ENCODE measurements at places on chromosomes 13 and 19. TPM values are rescaled to one million over a fixed set of nuclear protein-coding genes. Genes with fewer than 3 reads are reported as not detected.

LENG1 gene
- total RNA-seq: 5.7 TPM

- peak; percentile 49 for DNase-seq
Observed at GRCh38 chr19:31276831-31277230, 72.4 kb downstream of the TSHZ3 start.

DNA sequence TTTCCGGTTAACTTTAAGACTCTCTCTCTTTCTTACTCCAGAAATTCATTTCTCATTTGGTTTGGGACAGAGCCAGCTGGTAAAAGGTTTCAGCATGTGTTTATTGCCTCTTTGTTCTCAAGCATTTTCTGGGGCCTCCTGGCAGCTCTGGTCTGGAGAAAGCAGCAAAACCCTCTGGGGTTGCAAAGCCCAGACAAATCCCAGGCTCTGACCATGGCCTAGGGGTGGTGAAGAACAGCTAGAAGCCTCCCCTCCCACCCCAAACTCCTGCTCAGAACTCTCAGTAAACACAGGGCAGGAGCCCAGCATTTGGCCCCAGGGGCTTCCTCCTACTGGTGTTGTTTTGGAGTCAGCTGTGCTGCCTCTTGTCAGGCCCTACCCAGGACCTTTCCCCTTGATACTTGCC, 124.2 kb upstream of the SERP2 start:
- DNase-seq: no peak

- DNase-seq: no peak
Observed at GRCh38 chr13:35838356-35838755, 292.8 kb downstream of the DCLK1 start.

GRCh38 chr19:33096005-33096404, 15.0 kb downstream of the GPATCH1 start:
- DNase-seq: no peak

DNA sequence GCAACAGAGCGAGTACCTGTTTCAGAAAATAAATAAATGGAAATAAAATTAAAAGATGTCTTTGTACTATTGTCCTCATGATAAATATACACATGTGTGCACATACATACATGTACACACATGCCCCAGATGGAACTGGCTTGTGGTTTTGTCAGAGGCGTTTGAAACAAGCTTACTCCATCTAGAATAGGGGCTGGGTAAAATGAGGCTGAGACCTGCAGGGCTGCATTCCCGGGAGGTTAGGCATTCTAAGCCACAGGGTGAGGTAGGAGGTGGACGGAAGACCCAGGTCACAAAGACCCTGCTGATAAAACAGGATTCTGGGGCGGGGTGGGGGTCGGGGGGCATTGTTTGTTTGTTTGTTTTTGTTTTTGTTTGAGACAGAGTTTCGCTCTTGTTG, 8.1 kb upstream of the SIN3B start:
- no peak for DNase-seq

DNA sequence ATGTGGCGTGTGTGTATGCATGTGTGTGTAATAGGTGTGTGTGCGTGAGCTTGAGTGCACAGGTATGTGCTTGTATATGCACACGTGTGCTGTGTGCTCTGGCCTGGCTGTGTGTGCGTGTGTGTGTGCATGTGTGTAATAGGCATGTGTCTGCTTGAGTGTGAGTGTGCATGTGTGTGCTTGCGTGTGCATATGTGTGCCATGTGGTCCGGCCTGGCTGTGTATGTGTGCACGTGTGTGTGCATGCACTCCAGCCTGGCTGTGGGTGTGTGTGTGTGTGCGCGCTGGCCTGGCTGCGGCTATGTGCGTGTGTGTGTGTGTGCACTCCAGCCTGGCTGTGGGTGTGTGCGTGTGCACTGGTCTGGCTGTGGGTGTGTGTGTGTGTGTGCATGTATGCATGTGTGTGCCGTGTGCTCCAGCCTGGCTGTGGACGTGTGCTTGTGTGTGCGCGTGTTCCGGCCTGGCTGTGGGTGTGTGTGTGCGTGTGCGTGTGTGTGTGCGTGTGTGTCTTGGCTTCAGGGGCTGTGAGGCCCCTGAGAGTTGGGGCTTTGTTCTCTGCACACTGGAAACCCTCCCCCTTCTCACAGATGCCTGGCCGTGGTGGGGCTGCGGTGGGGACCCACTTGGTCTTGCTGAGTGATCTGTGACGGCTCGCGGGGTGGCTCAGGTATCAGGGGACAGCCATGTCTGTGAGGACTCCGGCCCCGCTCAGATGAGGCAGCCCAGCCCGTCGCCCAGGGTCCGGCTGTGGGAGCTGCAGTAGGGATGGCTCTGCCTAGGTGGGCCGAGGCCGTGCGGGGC, 8.2 kb downstream of the SPPL2B start:
- no peak for DNase-seq

GRCh38 chr19:58434217-58434616, 5.7 kb downstream of the ZNF132 start:
- no peak for DNase-seq

GRCh38 chr13:101845245-101846020, 393.0 kb downstream of the ITGBL1 start:
- DNase-seq: no peak

- no peak for DNase-seq
Observed at GRCh38 chr13:110359840-110360301, 52.8 kb downstream of the COL4A2 start.

DNA sequence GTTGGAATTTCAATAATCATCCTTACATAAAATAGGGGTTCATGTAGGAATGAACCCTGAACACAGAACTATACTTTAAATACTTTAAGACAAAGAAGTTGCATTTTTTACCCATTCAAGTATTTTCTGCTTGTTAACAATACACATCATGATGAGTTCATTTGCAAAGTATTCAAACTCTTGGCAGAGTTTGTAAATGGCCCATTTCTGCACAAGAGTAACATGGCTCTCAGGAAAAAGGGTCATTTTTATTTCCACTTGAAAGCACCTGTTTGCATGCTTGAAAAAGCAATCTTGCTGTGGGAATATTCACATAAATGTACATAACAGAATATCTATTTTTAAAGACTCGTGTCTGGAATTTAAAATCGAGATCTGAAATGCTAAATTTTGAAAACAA, 18.1 kb downstream of the ESD start:
- DNase-seq: no peak

GPR180 gene
- 6.6 TPM for total RNA-seq

DNA sequence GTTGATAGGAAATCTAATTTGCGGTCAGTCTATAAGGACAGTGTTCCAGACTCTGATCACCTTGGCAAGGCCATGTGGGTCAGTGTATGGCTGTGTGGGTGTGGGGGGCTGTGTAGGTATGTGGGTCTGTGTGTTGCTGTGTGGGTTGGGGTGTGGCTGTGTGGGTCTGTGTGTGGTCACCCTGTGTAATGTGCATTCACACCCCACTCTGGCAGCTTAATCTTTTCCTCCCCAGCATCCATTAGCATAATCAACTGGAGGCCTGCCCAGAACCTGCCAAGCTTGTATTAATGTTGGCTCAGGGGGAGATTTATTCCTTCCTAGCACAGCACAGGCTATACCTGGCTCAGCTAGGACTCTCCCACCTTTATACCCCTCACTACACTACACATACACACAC, 203.2 kb downstream of the TUBA3C start:
- DNase-seq: no peak

GRCh38 chr19:13082192-13083007, 20.3 kb downstream of the LYL1 start:
- DNase-seq: peak; percentile 69

GPR4 gene
- 10.6 TPM for total RNA-seq

GRCh38 chr13:108345016-108345415, 75.5 kb downstream of the TNFSF13B start:
- DNase-seq: no peak

PNMA8A gene
- total RNA-seq: 6.8 TPM

DNA sequence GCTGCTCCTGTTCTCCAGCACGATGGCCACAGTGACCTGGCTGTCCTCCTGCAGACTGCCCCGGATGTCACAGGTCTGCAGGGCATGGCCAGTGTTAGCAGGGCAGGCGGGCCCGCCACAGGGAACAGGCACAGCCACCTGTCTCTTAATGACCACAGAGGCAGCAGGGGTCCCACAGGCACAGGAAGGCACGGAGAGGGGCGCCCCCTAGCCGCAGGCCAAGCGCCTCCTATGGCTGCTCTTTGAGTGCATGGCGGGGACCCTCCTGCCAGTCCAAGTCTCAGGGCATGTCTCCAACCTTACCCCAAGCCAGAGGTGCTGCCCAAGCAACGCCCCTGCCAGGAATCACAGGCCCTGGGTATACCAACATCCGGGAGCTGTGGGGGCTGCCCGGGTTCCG, 14.1 kb downstream of the IZUMO4 start:
- no peak for DNase-seq

GRCh38 chr13:97367016-97367822, 66.8 kb upstream of the RAP2A start:
- no peak for DNase-seq

DNA sequence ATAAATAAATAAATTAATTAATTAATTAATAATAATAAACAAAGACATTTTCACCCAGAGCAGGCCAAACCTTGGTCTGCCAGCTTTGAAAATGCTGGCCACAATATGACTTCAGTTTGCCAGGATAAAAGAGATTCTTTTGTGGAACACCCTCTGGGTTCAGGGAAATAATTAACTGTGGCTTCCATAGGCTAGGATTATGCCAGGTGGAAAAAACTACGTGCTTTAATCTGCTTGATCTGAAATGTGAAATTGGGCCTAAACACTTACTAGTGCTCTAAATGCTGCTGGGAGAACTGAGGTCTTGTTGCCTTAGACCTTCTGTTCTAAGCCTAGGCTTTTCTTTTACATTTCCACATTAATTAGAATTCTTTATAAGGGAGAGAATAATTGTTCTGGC, 650.0 kb downstream of the DIAPH3 start:
- no peak for DNase-seq

- no peak for DNase-seq
Observed at GRCh38 chr13:43079392-43079931, 56.1 kb downstream of the DNAJC15 start.

DNA sequence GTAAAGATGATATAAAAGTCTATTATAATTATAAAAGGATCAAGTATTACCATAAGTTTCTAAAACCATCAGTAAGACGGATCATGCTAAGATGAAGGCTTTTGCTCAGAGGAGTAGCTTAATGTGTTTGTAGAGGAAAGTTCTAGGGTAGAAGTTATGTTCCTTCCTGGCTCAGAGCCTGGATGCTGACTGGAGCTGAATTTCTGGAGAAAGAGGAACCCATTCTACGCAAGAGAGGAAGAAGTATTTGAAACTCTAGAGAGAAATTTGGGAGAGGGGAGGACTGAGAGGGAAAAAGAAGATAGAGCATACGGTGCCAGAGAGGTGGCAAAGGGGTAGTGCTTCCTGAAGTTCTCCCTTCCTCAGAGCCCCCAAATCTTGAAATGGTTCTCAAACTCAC, 51.4 kb upstream of the SGCG start:
- DNase-seq: no peak

KLHL1 gene
- not detected for total RNA-seq

DNA sequence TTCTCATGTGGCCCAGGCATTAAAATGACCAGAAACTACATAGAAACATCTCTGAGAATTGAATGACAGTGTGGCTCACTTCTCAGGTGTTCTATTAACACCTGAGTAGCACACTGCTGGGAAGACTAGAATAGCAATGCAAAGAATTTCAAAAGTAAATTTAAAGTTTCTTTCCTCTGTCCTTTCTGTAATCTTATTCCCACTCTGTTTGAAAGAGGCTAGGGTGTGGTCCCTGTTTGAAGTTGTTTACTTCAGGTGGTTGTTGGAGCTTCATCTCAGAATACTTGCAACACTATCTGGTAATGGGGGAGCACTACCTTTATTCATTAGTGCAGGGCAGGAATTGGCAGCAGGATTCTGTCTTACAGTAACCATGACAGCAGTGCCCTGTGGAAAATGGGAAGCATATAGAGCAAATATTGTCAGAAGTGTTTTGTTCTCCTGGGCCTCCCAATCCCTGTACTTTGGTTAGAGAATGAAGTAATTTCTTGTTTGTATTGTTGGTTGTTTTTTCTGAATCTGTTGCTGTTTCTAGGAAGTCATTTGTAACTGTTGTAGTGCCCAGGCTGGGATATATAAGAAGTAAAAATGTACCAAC, 1210.2 kb upstream of the ATXN8OS start:
- DNase-seq: no peak

DNA sequence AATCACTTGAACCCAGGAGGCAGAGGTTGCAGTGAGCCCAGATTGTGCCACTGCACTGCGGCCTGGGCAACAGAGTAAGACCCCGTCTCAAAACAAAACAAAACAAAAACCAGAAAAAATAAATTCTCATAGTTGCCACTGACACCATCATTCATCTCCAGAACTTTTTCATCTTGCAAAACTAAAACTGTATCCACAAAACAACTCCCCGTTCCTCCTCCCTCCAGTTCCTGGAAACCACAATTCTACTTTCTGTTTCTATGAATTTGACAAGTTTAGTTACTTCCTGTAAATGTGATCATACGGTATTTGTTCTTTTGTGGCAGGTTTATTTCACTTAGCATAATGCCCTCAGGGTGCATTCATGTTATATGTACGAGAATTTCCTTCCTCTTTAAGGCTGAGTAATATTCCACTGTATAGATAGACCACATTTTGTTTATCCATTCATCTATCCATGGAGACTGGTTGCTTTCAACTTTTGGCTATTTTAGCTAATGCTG, 13.2 kb upstream of the ADGRE5 start:
- DNase-seq: no peak

KPNA3 gene
- 29.3 TPM for total RNA-seq

GRCh38 chr19:34269968-34270621, 15.7 kb downstream of the GARRE1 start:
- peak; percentile 81 for DNase-seq

All from aorta (tissue), 5 donors.